ENCODE measurements at places on chromosomes 7 and 10.

GRCh38 chr7:45682358-45682735, 108.2 kb downstream of the ADCY1 start:
- DNase-seq = no peak

DNA sequence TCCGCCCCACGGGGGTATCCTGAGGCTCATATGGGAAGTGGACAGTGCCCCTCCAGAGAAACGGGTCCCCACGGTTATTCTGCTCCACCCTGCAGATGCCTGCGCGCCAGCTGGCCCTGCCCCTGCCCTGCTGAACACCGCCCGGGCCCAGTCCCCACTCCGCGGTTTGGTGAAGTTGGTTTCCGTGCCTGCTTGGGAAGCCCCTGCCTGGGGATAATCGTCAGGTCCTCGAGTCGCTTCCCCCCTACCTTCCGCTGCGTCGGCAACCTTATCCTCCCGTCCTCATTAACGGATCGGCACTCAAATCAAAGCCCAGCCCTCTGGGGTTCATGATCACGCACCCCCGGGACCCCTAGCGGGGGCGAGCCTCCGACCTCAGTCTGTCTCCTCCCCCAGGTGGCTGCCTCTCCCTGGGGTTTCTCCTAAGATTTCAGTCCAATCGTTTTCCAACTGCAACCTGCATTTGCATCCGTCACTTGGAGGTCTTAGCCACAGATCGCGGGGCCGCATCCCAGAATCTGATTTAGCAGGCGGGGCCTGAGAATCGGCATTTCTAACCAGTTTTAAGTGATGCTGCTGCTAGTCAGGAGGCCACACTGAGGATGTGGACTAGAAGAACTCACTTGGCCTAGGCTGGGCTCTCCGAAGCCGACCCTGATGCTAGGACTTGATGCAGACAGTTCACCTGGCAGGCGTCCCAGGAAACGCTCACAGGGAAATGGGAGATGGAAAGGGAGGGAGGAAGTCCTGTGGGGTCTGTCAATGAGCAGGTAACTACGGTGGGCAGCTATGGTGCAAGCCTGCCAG, 27.6 kb downstream of the WDR86 start:
- no peak for DNase-seq

DNA sequence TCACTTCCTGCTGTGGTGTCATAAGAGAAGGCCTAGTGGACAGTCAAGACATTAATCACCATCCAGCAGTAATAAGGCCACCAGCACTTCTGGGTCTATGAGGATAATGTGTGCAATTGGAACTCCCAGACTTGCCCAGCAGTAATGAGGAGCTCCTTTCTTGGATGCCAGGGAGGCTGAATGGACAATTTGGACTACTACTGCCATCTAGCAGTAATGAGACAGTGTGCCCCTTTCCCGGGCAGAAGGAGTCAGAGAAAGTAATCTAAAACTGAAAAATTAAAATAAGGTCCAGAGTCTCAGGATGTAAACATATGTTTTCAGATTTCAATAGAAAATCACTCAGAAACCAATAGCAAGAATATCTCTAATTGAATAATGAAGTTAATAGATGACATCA, 400.4 kb downstream of the CDC14C start:
- DNase-seq = no peak

DNA sequence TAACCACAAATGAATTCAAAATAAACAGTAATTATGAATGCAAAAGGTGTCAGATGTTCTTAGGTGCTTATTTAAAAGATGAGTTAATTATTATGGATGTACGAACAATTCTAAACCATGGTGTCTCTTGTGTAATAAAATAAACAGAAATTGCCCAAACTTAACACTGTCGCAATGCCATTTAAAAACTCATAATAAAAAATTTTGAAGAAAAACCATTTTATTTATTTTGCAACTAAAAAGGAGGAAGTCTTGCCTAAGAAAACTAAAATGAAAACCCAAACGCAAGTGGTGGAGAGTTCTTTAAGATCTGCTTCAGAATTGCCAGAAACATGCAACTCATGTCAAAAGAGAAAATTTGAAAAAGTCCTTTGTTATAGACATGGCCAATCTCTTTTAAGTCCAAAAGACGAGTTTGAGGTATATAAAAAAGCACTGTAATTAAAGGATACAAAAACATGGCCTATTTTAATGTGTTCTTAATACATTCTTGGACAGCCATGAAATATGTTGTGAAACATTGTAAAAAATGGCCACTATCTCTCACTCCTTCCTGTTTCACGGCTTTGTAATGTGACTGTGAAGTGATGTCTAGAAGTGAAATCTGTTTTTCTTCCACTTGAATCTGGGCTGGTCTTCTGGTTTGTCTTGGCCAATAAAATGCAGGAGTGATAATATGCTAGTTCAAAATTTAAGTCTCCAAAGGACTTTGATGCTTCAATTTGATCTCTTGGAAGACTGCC, 322.9 kb downstream of the PRPF18 start:
- DNase-seq = no peak

DNA sequence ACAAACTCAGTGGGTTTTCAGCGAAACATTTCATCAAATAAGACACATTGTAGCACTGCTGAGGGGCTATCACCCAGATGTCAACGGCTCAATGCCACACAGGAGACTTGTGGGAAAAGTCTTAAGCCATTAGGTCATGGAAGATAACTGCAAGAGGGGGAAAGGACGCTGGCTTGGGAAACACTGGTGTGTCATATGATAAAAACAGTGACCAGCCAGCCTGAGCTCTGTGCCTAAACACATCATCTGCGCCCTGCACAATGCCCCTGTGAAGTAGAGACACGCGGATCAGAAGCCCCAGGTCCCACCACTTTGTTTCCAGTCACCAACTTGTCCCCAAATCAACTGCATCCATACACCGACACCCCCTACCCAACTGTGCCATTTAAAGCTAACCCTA, 116.7 kb downstream of the TNS3 start:
- DNase-seq = no peak

- no peak for DNase-seq
Measured at GRCh38 chr7:104039363-104039762, 49.9 kb upstream of the RELN start.

DNA sequence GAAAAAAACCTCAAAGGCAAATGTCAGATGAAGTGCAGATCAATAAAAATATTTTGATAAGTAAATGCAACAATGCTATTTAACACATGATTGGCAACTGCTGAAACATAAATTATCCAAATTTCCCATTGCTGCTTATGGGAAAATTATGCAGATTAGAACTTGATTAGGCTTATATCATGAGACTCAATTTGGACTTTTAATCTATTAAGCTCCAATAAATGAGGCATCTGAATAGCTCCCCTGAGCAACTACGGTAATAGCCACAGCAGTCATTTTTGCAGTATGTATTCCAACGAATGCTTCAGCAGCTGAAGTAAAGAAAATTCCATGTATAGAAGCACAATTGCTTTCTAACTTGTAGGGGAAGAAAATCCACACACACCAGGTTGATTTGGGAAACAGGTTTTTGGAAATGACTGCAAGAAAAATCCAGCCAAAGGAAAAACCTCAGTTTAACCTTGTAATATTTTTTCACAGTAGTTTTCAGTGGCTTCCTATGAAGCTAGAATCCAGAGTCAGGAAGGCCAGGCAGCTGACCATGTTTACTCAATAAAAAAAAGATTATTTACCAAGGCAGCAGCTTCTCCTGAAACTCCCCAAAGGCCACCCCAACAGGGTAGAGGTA, 716.1 kb downstream of the KCNMA1 start:
- no peak for DNase-seq

- DNase-seq = peak; percentile 25
Measured at GRCh38 chr7:50467817-50468610, 17.9 kb upstream of the FIGNL1 start.

GRCh38 chr7:5714657-5715337, 66.7 kb downstream of the RNF216 start:
- no peak for DNase-seq

- DNase-seq = no peak
Measured at GRCh38 chr10:58515291-58515941, 2.7 kb downstream of the BICC1 start.

GRCh38 chr7:32680259-32681173, 185.2 kb downstream of the AVL9 start:
- no peak for DNase-seq

- DNase-seq = no peak
Measured at GRCh38 chr10:30580676-30581075, 48.9 kb downstream of the LYZL2 start.

GRCh38 chr7:30427296-30428070, 51.1 kb downstream of the NOD1 start:
- no peak for DNase-seq

GRCh38 chr10:33681595-33681994, 347.1 kb upstream of the NRP1 start:
- no peak for DNase-seq

- no peak for DNase-seq
Measured at GRCh38 chr7:25831062-25831691, 320.8 kb upstream of the NFE2L3 start.

DNA sequence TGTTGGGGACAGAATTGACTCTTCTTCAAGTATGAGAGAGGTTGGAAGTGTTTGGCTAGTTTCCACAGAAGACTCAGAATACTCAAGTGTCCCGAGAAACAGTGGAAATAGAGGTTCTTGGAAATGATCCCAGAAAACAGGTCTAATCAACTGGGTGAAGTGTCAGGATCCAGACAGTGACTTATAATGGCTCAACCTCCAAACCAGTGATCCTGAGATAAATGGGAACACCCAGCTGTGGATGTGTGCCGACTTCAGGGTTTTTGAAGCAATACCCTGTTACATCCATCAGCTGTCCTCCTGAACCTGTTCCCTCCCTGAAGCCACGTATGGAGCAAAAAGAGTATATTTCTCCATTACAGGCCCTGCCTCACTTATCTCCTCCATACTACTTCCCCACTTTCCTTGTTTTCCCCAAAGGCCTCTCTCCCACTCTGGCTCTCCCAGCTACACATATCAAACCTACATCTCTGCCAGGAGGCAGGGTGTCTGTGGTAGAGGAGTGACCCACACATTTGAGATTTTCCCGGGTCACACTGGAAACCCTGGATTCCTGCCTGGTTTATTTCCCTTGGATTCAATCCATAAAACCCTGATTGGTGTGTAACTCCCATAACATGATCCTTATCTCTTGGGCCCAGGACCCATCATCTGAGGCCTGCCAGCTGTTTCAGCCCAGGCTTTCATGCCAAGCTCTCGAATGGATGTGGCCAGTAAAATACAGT, 17.6 kb upstream of the ELOVL3 start:
- no peak for DNase-seq

GRCh38 chr7:34282271-34282670, 375.7 kb upstream of the NPSR1 start:
- DNase-seq = no peak

- no peak for DNase-seq
Measured at GRCh38 chr7:41795276-41795833, 92.5 kb upstream of the INHBA start.

GRCh38 chr10:10130686-10131085, 887.0 kb upstream of the CELF2 start:
- DNase-seq = no peak

DNA sequence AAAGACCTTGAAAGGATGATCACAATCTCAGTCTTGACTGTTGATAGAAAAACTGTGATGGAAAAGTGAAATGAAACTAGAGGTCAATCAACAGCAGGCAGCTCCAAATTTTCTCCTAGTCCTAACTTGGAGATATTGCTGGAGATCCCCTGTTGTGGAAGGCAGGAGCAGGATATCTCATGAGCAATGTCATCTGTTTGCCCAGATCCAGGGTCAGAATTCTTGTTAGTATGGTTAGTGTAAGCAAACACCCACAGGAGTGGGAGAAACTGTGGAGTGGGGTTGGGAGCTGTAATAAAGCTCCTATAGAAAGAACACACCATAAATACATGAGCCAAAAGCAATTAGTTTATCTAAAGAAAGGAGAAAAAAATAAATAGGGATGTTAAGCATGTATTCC, 169.0 kb downstream of the AKR1D1 start:
- DNase-seq = no peak

GRCh38 chr7:30894866-30895605, 16.6 kb upstream of the AQP1 start:
- no peak for DNase-seq

DNA sequence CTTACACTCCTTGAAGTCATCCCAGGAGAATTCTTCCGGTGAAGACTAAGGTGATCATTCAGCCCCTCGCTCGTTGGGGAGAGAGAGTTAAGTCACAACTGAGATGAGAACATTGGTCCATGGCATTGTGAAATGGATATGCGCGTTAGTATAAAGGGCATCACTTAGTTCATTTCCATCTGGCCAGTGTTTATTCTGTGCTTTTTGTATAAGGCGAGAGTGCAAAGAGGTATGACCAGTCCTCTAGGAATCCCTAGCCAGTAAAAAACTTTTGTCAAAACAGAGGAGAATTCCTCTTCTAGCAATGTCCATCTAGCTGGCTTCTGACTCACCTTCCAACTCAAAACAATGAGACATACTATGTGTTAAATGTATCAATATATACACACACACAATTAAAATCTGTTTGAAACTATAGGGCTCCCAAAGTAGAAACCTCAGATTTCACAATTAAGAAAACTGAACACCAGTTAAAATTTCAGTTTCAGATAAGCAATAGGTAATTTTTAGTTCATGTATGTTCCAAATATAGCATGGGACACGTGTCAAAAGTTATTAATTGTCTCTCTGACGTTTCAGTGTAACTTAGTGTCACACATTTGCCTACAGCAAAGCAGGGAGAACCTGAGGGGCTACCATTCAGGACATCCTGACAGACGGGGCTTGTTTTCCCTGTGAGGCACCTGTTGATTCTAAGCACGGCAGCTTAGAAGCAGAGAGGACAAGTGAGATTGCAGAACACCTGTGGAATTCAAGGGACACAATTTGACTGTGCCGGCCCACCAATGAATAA, 158.9 kb downstream of the KLF6 start:
- DNase-seq = no peak

GRCh38 chr7:142349670-142350405, 92.0 kb upstream of the PRSS58 start:
- no peak for DNase-seq

GRCh38 chr10:79191951-79192676, 123.3 kb downstream of the ZMIZ1 start:
- DNase-seq = no peak

DNA sequence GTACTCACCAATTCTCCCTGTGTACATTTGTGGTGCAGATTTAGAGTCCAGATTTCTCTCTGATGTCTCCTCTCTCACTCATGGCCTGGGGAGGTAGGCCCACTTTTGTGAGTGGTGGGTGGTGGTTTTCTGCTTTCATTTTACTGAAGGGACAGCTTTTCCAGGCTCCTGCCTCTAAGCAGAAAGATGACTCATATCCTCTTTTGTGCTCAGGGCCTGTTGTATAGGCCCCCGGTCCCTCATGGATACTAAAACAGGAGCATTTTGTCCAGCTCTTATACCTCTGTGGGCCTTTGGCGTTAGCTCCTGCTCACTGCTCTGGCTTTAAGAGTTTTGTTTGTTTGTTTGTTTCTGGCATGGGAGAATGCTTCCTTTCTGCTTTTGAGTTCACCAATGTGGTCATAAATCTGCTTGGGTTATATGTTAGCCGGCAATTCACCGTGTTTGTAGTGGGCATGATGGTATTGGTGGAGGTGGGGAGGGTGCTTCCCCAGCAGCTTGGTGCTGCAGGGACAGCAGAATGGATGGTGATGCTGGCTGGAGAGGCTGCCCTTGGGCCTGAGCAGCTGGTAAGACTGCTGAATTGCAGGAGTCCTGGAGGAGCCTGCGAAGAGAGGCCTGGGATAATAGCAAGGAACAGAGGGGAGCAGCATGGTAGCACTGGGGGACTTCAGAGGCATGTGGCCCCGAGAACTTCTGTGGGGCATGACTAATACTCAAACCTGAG, 468.7 kb downstream of the RPS24 start:
- no peak for DNase-seq
